Mesothelial cell of epicardium (in vitro differentiated cells): ENCODE measurements at places on chromosomes 6 and 20. TPM values are rescaled to one million over a fixed set of nuclear protein-coding genes. Genes with fewer than 3 reads are reported as not detected.

ZNF341 gene
- 5.3 to 5.4 TPM (median 5.4 TPM) in 3 replicates for total RNA-seq

DNA sequence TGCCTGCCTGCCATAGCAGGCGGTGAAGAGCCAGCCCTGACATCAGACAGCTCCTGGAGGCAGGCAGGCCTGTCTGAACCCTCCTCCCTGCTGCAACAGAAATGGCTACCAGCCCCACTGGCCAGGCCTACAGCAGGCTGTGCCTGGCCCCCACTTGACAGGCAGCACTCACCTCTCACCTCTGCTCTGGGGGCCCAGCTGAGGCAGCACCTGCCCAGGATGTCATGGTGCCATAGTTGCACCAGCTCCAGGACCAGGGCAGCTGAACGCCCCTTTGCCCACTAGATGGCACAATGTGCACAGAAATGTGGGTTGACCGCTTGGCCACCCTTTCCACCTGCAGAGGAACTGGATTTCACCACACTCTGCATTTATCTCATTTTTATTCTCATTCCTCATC lies 30.6 kb downstream of the MRPL14 start:
- DNase-seq: no peak

DNA sequence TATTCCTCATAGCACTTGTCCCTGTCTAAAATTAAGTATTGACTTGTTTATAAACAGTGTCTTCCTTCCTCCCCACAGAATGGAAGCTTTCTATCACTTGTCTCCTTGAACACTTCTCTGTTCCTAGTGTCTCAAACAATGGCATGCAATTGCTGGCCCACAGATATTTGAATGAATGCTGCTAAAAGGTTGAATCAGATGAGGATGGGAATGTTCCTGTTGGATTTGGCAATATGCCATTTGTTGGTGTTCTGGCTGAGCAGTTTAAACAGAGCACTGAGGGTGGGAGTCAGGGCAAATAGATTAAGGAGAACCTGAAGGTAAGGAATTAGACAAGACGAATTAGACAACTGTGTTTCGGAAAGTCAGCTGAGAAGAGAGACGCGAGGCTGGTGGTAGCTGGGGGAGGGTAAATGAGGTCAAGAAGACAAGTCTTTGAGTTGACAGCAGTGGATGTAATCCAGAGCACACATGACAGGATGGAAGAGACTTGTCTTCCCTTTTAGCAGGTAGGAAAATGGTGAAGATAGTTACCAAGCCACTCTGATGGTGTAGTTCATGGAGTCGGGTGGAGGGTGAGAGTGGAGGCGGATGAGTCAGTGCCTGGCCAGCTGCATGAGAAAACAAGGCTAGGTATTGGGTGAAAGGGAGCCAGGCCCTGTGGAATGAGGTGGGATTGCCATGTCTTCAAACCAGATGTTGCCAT lies 58.3 kb upstream of the GNRH2 start:
- no peak for DNase-seq

- DNase-seq: no peak
Measured at GRCh38 chr20:45944151-45944964, 9.9 kb downstream of the PCIF1 start.

GRCh38 chr20:47484303-47484702 lies 17.4 kb upstream of the NCOA3 start:
- no peak for DNase-seq
